ENCODE measurements at places on chromosomes 5 and 9.

GRCh38 chr9:127067603-127068220 lies 54.7 kb downstream of the ANGPTL2 start:
- no peak for DNase-seq

DNA sequence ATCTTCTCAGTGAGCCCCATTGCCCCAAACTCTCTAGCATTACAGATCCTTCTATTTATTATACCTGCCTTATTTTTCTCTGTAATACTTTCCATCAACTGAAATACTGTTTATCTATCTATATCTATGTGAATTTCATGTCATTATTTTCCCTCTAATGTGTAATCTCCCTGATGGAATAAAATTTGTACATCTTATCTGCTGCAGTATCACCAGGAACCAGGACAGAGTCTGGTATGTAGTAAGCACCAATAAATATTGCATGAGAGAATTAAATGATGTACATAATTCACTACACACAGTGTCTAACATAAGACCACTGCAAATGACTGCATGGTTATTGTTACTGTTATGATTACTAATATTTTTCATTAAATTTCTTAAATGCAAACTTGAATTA lies 759.1 kb downstream of the PRELID2 start:
- no peak for DNase-seq

DNA sequence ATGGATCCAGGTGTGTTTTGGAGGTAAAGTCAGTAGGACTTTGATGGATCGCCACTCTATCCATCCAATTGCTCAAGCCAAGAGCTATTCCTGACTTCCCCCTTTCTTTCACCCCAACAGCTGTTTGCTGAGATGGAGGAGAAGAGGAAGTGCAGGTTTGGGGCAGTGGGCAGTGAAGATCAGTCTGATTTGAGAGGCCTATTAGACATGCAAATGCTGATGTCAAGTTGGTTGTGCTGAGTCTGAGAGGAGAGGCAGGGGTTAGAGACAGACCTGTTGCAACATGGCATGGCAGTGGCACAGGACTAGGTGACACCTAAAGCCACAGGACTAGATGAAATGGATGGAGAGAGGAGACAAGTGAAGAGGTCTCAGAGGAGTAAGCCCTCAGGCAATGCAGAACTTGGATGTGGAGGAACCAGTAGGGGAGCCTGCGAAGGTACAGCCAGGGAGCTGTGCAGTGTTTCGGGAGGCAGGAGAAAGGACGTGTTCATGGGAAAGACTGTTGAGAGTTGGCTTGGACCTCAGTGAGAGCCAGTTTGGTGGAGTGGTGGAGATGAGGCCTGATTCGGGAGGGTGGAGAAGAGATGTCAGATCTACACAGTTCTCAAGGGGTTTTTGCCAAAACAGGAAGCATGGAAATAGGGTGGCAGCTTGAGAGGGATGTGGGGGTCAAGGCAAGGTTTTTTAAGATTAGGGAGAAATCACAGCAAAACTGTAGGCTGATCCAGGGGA lies 175.0 kb downstream of the MACROH2A1 start:
- DNase-seq = no peak

DNA sequence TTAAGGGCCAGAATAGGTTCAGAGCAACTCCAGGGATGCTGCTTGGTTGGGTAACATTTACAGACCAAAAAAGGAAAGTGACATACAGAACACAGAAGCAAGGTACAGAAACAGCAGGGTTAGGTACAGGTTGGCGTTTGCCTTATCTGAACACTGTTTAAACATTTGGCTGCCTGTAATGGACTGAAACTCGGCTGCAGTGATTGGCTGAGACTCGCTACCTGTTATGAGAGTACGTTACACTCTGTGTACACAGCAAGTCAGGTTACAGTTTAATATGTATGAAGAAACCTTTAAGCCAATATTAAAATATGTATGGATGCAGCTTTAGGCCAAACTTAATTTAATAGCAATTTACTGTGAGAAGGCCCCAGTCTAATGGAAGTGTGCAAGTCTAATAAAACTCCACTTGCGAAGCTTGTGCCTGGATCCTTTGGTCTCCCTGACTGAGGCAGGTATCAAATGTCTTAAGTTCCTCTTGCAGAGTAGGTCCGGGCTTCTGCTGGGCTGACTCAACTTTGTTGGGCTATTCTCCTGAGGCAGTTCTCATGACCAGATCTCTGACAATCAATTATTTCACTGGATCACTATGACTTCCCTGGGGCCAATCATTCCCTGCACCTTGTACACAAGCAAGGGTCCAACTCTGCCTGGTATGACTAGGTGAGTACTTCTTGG lies 204.9 kb downstream of the ZNF462 start:
- DNase-seq = no peak

DNA sequence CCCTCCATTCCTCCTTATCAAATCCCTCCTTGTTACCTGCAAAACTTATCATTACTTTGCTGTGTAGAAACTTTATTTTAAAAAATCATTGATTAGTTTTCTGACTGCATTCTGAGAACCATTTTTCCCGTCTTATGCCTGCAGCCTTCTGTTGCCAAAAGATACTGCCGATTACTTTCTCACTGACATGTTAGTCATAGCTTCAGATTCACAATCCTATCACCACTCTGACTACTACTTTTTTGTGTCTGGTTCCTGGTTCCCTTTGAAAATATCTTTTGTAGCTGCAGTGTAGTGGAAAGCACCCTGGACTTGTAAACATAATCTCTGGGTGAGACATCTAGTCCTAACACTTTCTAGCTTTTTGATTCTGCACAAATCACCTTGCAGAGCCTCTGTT lies 71.7 kb downstream of the NR2F1 start:
- DNase-seq = peak; percentile 46

DNA sequence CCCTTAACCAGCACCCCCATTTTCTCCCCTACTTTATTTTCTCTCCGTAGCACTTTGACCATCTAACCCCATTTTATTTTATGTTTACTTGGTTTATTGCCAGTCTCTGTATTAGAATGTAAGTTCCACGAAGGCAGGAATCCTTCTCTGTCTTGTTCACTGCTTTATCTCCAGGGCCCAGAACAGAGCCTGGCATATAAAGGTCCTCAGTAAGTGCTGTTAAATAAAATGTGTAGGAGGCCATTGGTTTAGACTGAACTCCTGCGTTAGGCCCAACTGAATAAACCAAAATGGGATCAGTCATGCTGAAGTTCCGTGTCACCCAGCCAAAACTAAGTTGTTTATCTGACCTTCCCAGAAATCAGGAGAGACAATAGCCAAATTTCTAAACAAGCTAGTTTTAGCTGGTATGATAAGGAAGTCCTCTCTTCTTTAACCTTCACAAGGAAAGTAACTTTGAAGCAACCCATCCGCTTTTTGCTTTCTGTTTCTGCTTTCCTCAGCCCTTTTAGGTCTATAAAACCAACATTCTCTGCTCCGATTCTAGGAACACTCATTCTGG lies 29.0 kb upstream of the CCNJL start:
- DNase-seq = no peak

DNA sequence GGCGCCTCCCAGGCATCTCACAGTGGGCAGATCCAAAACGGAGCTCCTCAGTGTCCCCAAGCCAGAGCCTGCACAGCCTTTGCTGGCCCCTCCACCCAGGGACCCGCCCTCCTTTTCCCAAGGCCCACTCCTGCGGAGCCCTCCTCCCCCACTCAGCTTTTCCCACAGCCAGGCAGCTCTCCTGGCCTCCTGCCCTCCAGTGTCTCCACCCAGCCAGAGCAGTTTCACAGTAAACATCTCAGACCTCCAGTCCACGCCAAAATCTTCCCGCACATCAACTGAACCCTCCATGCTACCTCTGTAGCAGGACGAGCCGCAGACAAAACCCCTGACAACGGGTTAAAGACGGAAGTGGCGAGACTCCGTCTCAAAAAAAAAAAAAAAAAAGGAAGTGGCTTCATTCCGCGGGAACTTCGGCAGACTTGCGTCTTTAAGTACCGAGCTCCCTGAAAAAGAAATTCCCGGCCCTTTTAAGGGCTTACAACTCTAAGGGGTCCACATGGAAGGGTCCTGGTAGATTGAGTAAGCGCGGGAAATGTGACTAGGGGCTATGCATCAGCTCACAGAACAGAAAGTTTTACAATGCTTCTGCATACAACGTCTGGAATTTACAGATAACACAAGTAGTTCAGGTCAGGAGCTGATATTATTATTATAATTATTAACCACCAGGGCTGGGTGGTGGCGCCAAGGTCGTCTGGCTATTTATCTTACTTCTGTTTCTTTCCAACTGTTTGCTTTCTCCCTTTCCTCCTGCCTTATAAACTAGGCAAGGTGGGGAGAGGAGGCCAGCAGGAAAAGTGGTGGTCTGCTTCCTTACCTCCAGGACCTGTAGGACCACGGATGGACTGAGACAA lies 11.4 kb upstream of the GRIN1 start:
- peak; percentile 32 for DNase-seq

GRCh38 chr9:114312513-114312875 lies 10.4 kb upstream of the ORM1 start:
- DNase-seq = no peak

GRCh38 chr5:134511796-134512660 lies 13.4 kb upstream of the JADE2 start:
- DNase-seq = peak; percentile 83

DNA sequence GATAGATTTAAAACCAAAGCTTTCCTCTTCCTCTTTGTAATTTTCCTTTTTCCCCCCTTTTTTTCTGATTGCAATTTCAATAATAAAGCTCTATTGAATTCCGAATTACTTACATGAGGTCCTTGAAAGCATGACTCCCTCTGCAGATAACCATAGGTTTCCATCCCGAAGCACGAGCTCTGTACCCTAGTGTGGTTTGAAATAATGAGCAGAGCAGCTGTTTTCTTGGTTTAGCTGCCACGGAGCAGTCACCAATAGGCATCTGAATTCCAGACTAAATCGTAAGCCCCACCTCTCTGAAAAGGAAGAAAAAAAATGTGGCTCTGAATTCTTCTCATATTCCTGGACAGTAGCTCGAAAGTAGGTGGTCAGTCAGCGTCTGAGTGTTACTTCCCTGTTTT lies 18.5 kb upstream of the GNE start:
- peak; percentile 81 for DNase-seq

DNA sequence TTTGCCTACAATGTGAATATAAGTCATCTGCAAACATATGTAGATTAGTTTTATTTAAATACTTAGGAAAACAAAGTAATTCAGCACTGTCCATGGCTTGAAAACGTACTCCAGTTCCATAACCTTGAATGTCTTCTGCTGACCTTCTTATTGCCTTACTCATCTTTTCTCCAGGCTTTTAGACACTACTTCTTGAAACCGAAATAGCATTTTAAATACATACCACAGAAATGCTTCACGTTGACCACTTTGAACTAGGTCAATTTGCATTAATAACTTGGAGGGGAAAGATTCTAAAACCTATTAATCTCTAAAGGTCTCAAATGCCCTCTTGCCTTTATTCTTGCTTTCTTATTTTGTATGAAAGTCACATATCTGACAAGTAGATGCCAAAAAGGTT lies 995.4 kb upstream of the ACO1 start:
- DNase-seq = no peak
